Activated T-cell treated with anti-CD3 and anti-CD28 coated beads for 1 hour (primary cell): ENCODE measurements at places on chromosomes 13 and 19.

GRCh38 chr13:106373989-106374572, 161.4 kb downstream of the EFNB2 start:
- no peak for DNase-seq

DNA sequence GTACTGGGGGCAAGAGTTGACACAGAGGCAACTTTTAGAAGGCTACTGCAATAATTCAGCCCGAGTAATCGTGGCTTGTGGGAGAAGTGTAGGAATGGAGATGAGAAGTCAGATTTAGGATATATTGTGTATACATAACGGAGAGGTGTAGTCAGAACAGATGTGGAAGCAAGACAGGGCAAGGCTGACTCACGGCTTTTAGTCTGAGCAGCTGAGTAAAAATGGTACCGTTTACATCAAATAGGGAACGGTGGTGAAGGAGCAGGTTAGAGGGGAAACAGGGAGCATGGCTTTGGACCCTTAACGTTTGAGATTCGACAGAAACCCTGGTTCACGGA, 796 bp upstream of the LSM14A start:
- no peak for DNase-seq

DNA sequence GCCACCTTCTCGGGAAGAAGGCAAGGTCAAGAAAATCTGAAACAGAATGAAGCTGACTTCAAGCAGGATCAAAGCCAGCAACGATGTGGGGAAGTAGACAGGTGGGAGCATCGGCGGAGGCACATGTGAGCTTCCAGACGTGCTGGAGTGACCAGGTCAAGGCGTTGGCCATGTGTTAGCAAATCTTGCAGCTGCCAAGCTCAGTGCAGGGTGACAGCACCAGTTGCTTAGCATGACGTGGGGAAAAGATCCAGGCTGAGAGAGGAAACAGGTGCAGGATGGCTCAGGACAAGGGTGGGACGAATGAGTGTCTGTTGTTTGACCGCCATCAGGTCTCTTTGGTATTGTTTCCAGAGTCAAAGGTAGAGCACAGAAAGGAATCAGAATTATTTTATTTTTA, 92.3 kb downstream of the TNFSF13B start:
- DNase-seq, result no peak

- peak; percentile 87 for DNase-seq
Observed at GRCh38 chr19:16829010-16829821, at the start of gene SIN3B. Gene SIN3B, plus strand, starts transcription at chr19:16829398. Its CDS starts 23 bp downstream, at chr19:16829421.

DNA sequence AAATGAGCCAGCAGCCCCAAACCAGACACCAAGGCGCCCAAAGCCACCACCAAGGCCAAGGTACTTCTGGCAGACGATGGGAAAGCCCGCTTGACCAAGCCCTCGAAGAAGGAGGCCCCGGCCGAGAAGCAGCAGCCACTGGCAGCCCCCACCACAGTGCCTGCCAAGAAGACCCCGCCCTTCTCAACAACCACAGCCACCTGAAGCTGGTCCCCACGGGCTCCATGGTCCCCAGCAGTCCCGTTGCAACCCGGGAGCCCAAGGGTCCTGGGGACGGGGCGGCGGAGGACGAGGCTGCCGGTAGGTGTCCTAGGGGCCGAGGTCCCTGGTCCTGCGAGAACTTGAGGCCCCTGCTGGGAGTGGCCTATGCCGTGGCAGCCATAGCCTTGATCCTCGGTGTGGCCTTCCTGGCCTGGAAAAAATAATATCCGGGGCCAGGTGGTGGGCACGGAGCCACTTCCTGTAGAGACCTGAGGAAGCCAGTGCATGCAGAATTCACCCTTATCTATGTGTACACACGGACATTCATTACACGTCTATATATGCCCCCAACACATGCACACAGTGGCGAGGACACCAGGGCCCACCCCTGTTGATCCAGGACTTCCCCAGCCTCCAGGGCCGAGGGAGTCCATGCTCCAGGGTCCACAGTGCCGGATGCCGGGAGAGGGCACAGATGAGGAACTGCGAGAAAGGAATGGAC, 13.8 kb downstream of the C1QTNF9 start:
- DNase-seq, result no peak

DNA sequence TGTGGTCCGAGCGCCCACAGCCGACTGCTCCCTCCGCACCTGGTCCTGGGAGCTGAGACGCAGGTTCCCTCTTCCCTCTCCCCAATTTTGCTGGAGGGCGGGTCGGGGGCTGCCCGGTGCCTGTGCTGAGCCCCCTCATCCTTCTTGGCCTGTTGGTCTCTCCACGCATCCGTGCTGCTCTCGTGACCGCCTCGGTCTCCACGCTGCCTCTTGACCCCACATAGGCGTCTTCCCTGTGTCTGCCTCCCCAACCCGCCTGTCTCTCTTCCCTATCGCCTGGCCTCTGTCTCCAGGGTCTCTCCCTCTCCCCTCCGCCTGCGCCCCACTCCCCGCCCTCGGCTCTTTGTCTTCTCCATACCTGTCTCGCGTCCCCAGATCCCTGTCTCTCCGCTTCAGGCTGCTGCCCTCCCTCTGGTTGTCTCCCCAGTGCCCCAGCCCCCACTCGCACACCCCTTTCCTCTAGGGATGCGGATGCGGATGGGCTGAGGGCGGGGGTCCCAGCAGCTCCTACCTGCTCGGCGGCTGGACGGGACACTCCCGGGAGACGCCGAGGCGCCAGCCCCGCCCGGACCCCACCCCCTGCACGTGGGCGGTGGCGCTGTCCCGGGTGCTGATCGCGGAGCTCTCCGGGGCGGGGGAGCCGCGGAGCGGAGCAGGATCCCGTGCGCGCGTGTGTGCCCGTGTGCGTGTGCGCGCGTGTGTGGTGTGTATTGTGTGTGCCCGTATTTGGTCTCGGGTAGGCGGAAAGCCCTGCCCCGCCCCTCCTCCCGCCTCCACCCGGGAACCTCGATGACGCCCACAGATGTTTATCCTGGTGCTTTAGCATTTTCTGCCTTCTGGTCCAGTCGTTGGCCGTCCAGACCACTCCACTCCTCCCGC, at the start of gene SYT5:
SYT5 (minus strand) TSS at position 684 of the 879 bp plus-strand sequence. CDS start 1,248 bp downstream, outside the sequence.
- peak; percentile 57 for DNase-seq

DNA sequence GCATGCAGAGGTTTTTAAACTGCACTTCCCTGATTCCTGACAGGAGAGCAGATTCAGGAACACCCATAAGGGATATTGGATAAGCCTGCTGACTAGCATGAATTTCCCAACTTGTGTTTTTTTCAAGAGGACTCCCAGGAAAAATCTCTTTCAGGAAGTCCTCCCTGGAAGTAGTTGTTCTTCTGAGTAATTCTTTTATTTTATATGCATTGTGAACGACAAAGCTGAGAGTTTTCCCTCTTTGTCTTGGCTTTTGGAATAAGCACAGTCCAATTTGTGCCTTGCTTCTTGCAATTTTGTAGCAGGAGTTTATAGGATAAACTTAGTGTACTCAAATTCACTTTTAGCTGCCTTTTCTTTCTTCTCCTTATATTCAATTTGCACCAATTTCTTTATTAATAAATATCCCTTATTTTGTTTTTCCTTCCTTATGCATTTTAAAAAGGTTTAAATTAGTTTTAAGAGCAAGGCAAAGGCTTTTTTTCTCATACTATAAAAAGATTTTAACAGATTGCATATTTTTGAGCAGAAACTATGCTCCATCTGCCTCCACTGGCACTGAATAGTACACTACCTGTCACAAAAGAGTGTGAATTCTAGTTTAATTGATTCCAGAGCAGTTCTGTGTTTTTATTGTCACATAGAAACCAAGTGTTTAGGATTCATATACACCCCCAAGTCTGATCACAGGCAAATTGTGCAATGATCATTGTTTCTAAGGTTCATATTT, 543.3 kb upstream of the SPRY2 start:
- DNase-seq, result no peak

- DNase-seq, result no peak
Observed at GRCh38 chr13:78228940-78229339, 310.3 kb upstream of the EDNRB start.

DNA sequence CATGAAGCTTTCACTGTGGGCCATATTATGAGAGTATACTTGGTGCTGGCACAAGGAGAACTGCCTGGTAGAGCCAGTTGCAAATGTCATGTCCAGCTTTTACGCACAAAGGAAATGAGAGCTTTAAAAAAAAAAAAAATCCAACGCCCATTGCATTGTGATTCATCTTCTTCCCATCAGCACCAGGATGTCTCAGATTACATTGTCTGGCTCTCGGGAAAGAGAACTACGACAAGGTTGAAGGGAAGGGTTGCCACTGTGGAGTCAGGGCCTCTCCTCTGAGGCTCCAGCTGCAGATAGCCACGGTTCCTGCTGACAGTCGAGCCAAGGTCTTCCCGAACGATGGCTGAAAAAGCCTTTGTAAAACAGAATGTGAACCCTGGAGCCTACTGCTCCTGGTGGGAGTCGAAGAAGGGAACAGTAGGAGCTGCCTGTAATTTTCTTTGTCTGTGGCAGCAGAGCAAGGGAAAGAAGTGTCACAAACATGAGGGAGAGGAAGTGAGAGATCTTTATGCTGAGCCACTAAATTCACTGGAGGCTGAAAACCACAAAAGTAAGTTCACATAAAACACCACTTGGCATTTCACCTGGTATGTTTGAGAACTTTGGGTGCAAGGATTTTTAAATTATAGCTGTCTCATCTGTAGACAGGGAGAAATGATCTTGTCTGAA, 704.7 kb downstream of the DIAPH3 start:
- DNase-seq, result no peak
